Heart right ventricle (tissue), 16 donors: ENCODE measurements at places on chromosomes 11 and 22.

DNA sequence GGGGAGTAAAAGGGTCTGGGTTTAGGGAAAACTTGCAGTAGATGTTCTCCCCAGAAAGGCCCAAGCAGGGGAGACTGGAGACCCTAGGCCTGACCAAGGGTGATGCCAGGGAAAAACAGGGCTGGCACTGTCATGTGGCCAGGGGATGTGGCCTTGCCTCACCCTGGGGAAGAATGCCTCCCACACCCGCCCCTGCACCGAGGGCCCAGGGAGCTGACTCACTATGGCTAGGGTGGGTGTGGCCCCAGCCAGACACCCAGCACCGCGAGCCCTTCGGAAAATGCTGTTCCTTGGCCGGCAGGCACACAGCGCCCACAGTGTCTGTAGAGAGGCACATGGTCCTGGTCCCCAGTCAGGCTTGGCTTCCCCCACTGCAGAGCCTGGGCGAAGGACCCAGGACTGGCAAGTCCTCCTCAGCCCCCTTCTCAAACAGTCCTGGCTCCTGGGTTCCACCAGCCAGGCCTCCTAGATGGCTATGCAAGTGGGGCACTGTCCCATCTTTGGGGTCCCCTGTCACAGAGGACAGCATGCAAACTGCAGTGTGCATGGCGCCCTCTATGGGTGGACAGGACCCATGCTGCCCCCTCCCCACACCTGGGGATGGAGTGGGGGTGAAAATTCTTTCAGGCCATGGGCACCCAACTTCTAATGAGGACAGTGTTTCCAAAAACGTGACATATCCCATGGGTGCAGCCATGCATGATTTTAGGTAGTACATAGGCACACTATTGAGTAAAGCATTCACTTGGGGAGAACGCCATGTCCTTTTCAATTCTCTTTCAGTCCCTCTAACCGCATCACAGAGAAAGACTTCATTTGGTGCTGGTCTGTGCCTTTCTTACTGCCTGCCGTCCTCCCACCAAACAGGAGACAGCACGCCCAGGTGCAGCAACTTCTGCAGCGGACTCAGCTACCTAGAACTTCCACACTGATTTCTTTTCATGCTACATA is 15.2 kb downstream of the TMPRSS5 start:
- no peak for DNase-seq

DNA sequence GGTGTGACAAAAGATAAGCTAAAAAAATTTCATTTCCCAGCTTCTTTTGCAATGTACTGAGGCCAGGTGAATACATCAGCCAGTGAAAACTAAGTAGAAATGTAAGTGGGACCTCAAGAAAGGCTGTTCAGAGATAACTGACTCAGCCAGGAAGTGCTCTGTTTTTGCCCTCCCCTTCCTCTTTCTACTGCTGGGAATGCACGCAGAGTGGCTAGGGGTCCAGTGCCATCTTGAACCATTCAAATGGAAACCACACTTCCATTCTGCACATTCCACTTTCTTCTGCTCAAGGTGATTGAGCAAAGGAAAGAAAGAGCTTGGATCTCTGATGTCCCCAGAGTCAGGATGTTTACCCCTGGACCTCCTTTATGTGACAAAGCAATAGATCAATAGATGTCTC is 27.8 kb upstream of the LMO2 start:
- DNase-seq, result no peak

DNA sequence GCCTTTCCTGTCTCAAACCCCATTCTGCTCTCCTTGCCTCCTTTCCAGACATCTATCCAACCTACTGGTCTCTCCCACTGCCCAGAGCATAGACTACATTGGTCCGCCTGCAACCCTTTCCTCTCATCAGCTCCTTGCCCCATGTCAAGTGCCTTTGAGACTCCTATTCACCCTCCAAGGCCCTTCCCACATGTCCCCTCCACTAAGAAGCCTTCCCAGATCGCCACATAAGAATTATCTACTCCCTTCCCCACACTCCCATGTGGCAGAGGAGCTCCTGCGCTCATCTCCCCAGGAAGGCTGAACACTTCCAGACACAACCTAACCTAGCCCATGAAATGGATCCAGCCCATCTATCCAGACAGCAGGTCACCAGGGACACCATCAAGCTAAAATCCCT is 10.3 kb downstream of the C1QTNF6 start:
- DNase-seq, result no peak

GRCh38 chr22:29719899-29720645 is at the start of gene CABP7:
CABP7 (plus strand) TSS chr22:29720003; CDS start chr22:29720425, 422 bp downstream.
- no peak for DNase-seq

- no peak for DNase-seq
Measured at GRCh38 chr11:31120428-31120827, 249.1 kb downstream of the DCDC1 start.

GRCh38 chr11:69210310-69211035 is 54.7 kb downstream of the SMIM38 start:
- no peak for DNase-seq

DNA sequence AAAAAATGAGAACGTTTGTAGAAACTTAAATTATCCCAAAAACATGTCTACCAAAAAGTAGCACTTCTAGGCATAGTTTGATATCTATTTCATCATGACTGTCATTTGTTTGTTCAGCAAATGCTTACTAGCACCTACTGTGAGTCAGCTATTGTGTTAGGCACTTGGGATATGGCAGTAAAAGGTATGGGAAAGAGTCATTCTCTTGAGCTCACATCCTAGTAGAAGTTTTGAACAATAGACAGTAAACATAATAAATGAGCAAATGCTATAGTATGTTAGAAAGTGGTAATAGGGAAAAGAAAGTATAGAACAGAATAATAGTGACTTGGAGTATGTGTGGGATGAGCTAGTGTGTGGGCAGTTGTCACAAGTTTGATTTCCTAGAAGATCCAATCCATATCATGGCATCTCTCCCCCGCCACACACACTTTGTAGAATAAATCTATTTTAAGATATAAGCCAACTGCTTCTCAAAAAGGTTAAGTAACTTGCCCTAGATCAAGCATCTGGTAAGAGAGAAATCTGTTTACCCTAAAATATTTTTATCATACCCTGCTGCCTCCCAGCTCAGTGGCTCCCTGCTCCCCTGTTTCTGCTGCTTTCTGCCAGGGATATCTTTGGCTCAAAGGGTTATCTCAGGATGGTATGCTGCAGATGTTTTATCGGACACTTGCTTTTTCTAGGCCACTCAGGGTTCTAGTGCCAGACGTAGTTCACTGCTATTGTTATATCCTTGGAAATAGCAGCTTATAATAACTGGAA is 129.7 kb downstream of the NCAM1 start:
- DNase-seq, result no peak

- no peak for DNase-seq
Measured at GRCh38 chr11:12102588-12103410, 7.6 kb upstream of the MICAL2 start.

DNA sequence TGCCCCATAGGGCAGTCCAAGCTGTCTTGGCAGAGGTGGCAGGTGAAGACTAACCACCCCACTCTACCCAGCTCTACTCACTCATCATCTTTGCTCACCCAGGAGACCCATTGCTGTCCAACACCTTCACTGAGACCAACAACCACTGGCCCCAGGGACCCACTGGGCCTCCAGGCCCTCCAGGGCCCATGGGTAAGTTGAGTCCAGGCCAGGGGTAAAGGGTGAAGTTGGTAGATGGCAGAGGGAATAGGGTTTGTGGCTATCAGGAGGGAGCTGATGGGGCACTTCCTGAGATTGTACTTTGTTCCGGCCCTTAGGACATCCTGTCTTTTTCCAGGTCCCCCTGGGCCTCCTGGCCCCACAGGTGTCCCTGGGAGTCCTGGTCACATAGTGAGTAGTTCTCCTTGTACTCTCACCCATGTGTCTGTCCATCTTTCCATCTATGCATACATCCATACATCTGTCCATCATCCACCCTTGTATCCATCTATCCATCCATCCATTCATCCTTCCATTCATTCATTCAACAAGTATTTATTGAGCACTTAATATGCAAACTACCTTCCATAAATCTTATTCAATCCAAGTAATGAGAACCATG is 27.7 kb downstream of the EMID1 start:
- no peak for DNase-seq

- no peak for DNase-seq
Measured at GRCh38 chr22:22547692-22548300, 11.3 kb downstream of the PRAME start.

- DNase-seq, result no peak
Measured at GRCh38 chr11:18490736-18491485, 35.3 kb downstream of the LDHAL6A start.

DNA sequence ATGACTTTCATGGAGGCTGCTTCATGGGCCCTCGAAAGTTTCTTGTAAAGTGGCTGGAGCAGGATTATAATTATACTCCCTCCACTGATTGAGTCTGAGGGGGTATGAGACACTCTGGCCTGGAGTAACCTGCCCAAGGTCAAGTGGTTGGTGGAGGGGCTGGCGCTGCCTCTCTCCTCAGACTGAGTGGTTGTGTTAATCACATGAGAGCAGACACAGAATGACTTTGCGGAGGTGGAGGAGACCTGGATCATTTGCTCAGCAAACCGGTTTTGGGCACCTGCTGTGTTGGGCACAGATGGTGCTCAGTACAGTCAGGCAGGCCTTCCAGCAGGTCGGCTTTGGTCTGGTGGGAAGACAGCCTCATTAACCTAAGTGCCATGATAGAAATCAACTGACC is 11.8 kb downstream of the BCR start:
- DNase-seq, result no peak

- no peak for DNase-seq
Measured at GRCh38 chr11:83192606-83193245, 786 bp upstream of the ANKRD42 start.

GRCh38 chr11:120220747-120221037 is 9.9 kb downstream of the OAF start:
- no peak for DNase-seq

DNA sequence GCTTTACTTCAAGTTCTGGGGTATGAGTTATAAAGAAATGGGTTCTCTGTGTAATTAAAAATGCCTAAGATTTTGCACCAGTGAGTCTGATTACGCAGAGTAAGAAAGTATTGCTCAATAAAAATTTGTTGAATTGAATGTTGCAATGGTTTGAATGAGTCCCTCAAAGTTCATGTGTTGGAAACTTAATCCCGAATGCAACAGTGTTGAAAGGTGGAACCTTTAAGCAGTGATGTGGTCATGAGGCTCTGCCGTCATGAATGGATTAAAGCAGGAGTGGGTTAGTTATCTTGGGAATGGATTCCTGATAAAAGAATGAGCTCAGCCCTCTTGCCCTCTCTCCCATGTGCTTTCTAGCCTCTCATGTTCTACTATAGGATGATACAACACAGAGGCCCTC is 52.6 kb upstream of the SESN3 start:
- no peak for DNase-seq

- no peak for DNase-seq
Measured at GRCh38 chr11:120169981-120170698, 32.2 kb upstream of the TRIM29 start.

- no peak for DNase-seq
Measured at GRCh38 chr11:62910141-62910882, 10.9 kb downstream of the CHRM1 start.

GRCh38 chr22:45970705-45971407 is 6.1 kb downstream of the WNT7B start:
- no peak for DNase-seq

DNA sequence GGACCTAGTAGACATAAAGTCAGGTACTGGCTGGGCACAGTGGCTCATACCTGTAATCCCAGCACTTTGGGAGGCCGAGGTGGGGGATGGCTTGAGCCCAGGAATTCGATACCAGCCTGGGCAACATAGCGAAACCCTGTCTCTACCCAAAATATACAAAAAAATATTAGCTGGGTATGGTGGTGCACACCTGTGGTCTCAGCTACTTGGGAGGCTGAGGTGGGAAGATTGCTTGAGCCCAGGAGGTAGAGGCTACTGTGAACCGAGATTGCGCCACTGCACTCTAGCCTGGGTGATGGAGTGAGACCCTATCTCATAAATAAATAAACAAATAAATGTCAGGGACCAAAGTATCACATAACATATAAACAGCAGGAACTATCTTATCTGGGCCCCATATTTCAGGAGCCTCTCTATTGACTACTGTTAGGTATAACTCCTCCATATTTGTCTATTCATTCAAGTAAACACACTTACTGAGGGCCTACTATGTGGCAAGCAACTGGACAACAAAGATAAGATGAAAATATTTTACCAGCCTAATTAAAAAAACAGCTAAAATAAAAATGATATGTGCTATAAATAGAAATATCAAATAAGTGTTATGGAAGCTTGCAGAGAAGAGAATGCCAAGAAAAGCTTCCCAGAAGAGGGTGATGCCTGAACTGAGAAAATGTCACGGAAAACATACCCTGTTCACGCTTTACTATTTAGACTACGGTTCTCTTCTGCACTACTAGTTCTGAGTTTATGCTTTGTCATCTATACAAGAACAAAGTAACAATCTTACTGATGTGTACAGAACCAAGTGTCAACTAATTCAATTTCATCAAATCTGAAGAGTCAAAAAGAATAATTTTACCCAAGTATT is 2.0 kb downstream of the NUP98 start:
- no peak for DNase-seq

DNA sequence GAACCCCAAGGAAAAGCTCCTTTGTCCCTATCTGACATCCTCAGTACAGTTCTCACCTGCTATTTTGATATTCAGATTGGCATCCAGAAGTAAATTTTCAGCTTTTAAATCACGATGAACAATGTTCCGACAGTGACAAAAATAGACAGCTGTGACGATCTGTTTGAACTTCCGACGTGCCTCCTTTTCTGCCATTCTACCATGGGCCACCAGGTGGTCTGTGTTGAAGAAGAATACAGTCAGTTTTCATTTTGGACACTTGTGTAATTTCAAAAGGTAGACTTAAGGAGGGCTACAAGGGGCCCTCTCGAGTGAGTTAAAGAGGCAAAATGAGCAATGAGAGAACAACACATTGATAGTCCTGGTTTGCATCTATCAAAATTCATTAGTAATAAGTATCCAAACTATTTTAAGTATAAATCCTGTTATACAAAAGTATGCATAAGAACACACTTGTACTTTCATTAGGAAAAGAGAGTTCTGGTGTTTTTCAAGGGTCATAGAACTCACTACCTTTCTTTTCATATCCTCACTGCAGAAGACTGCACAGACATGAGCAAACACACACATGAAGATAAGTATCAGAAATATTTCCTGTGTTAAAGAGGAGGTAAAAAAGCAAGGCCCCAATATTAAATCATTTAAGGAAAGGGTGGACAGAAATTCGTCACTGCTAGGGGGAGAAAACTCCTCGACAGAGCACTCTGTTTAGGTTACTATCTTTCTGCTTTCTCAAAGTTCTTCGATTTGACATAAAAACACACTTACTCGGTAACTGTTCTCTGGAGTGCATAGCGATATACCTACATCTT is 89.9 kb upstream of the APOA1 start:
- no peak for DNase-seq

DNA sequence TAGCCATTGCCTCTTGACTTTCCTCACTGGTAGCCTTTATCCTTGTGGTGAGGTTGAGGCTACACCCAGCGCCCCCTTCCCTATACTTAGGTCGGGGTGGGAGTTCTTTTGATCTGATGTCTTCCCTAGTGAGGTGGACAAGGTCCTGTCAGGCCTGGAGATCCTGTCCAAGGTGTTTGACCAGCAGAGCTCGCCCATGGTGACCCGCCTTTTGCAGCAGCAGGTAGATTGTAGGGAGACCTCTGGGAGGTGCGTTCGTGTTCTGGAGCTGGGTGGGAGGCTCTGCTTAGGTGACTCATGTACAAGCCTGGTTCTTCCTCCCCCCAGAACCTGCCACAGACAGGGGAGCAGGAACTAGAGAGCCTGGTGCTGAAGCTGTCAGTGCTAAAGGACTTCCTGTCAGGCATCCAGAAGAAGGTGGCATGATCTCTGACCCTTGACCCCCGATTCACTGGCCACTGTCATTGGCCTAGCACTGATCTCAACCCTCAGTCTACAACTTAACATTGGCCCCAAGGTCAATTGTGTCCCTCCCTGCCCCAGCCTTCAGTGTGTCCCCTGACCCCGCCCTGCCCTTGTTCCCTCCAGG is 4.9 kb downstream of the INPPL1 start:
- DNase-seq, result no peak
